Neural crest cell (in vitro differentiated cells): ENCODE measurements at places on chromosomes 12 and 14. TPM values are rescaled to one million over a fixed set of nuclear protein-coding genes. Genes with fewer than 3 reads are reported as not detected.

GRCh38 chr12:78194448-78194847 is 363.8 kb downstream of the NAV3 start:
- H3K27me3 ChIP-seq = no peaks in the 10 kb centered on the region
- H3K4me3 ChIP-seq = no peak overlapping the region

GRCh38 chr14:33592297-33592696 is 358.6 kb downstream of the EGLN3 start:
- no peak overlapping the region for H3K4me3 ChIP-seq
- H3K36me3 ChIP-seq = no peaks in the 10 kb centered on the region
- DNase-seq = no peak
- no peaks in the 10 kb centered on the region for H3K4me1 ChIP-seq
- H3K27me3 ChIP-seq = no peaks in the 10 kb centered on the region

Gene OR6C70
- not detected in 2 replicates for total RNA-seq

DNA sequence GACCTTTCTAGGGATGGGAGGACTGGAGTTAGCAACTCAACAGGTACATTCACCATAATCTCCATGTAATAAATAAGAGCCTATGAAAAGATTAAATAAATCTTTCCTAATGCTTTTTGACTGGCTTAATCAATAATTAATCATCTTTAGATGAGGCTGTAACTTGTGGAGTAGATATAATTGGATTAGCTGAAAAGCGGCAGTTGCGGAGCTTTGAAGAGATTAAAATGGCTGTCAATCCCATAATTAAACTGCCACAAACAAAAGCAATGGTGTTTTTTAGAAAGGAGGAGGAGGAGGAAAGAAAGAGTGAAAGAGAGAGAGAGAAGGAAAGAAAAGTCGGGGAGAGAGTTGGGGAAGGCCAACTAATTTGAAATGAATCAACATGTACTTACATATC is 70.7 kb upstream of the TMEM263 start:
- peak overlapping the region; percentile 10 for H3K27ac ChIP-seq
- no peak for DNase-seq
- H3K36me3 ChIP-seq = peaks cover 20% of the 10 kb centered on the region
- no peaks in the 10 kb centered on the region for H3K27me3 ChIP-seq
- H3K4me3 ChIP-seq = no peak overlapping the region

DNA sequence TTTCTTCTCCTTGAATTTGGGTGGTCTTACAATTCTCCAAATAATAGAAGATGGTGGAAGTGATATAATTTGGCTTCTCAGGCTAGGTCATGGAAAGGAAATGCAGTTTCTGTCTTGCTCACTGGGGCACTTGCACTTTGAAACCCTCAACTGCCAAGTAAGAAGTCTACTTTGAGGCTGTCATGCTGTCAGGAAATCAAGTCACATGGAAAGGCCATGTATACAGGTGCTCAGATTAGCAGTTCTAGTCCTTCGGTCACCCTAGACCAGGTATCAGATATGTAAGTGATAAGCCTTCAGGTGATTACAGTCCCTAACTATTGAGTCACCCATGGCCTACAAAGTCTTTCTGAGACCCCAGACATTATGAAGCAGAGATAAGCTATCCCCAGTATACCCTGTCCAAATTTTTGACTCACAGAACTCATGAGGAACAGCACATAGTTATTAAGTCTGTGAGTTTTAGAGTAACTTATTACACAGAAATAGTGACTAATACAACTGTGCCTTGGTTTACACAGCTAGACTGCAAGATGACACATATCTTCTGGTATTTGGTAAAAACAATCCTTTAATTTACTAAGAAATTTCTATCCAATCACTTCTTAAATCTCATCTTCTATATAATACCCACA is 26.3 kb upstream of the BBS10 start:
- H3K36me3 ChIP-seq = peaks cover 32% of the 10 kb centered on the region
- no peak overlapping the region for H3K4me3 ChIP-seq
- H3K27ac ChIP-seq = no peak overlapping the region
- DNase-seq = no peak
